HS-5 (cell line): ENCODE measurements at places on chromosomes 2 and 18.

DNA sequence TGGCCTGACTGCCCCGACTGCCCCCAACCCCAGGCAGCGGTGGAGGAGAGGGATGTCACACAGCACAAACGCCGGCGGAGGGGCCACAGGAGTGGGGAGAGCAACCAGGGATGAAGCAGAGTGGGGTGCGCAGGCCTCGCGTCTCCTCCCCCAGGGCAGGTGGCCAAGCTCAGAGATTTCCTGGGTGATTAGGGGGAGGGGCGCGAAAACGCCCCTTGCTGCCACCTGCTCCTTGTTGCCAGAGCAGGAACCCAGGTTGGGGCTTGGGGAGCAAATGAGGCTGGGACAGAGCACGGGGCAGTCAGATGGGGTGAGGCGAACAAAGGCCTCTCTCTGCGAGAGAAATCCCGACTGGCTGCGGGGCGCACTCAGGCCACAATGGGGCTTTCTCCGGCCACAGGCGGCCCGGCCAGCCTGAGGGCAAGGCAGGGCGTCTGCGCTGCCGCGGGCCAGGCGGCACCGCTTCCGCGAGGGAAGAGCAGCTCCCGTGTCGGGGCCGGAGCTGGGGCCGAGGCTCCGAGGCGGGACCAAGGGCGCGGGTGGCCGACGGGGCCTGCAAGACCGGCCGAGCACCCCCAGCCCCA, 11.5 kb downstream of the TEX44 start:
- DNase-seq: no peak

DNA sequence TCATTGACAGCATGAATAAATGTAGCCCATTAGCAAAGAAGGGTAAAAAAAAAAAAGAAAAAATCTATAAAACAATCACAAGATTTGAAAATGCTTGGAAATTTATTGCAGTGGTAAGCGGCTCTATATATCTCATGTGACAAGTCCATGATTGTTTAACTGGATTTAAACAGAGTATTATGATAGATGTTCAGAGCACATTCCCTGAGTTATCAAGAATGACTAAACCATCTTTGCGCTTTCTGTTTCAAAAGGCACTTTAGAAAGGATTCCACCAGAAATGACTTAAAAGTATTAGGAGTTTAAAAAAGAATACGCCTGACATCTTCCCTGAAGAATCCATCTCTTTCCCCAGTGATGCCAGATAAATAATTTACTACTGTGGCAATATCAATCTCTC, 409.5 kb upstream of the UBE2E3 start:
- DNase-seq: no peak

GRCh38 chr2:172998547-172999272, 76.9 kb upstream of the MAP3K20 start:
- DNase-seq: no peak

DNA sequence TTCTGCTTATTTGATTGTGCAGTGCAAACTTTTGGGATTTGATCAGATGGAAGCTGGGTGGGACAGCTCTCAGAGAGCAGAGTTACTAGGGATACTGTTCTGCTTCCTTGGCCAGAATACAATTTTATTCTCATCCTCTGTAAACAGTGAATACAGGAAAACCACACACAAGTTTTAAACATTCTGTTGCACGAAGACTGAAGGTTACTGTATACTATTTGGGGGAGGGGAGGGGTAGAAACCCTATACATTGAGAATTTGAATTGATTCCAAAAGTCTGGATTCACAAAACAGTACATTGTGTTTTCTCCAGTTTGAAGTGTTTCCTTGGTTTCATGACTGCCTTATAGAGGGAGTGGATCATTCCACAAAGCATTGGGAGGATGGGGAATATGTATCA, 149.9 kb downstream of the SETBP1 start:
- no peak for DNase-seq

- no peak for DNase-seq
These were observed 248.7 kb upstream of the SIX3 start for GRCh38 chr2:44692821-44693220.

DNA sequence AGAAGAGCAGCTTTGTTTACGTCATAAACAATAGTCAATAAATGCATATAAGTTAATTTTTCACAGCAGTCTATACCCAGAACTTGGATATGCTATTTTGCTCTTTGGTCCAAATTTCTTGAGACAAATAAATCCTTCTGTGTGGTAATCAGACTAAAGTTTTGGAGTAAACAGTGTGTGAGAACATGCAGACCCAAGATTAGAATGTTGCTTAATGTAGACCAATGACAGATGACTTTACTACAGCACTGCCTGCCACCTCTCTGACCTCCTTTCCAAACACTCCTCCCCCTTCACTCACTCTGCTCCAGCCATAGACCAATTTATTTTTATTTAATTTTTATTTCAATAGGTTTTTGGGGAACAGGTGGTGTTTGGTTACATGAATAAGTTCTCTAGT, 115.3 kb upstream of the TANK start:
- DNase-seq: no peak

DNA sequence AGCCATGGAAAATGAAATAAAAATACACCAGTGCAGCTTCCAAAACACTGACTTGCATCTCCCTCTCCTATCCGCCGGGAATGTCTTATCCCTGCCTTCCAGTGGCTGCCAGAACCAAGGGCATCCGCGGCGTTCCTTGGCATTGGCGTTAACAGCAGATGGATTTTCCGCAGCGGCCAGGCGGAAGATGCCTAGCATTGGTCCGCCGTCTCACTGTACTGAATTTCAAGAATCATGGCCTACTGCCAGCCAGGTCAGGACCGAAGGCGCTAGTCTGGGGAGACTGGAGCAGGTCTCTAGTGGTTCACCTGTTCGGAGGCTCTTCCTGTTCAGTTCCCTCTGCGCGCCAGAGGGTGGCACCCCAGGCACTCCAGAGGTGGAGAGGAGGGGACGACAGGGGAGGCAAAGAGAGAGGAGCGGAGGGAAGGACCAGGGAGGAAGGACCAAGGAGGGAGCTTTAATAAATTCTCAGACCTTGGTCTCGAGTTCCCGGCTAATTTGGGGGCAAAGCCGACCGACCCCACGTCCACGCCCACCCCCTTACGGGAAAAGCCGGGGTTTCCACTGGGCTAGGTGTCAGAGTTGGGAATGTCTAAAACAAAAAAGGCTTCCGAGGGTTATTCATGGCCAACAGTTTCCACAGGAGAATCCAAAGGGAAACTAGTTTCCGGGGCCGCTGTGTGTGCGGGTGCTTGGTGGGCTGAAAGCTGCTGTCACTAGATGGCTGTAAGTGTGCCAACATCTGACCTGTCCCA, 3.7 kb upstream of the BCL2L11 start:
- DNase-seq: no peak

GRCh38 chr2:16184945-16185660, 244.8 kb downstream of the MYCN start:
- DNase-seq: no peak
